ENCODE measurements at places on chromosomes 2 and 18.

GRCh38 chr2:42142547-42143184 is 26.5 kb upstream of the EML4 start:
- no peak for DNase-seq

DNA sequence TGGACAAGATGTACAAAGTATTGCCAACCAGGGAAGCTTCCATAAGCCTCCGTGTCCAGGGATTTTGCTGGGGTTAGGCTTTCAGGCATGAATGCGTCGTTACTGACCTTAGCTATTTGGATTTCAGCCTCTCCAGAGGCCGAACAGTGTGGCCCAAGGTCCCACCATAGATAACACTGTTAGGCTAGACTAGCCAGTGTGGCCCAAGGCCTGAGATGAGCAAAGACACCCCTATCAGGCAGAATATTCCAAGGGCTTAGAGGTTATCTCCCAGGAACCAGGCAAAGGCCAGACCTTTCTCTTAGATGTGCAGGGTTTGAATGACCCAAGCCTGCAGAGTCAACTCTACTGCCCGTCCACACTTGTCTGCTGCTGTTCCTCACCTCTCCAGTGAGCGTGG is 131.7 kb upstream of the NDUFV2 start:
- DNase-seq: no peak

- no peak for DNase-seq
Observed at GRCh38 chr2:75594596-75594995, 33.9 kb upstream of the EVA1A start.

DNA sequence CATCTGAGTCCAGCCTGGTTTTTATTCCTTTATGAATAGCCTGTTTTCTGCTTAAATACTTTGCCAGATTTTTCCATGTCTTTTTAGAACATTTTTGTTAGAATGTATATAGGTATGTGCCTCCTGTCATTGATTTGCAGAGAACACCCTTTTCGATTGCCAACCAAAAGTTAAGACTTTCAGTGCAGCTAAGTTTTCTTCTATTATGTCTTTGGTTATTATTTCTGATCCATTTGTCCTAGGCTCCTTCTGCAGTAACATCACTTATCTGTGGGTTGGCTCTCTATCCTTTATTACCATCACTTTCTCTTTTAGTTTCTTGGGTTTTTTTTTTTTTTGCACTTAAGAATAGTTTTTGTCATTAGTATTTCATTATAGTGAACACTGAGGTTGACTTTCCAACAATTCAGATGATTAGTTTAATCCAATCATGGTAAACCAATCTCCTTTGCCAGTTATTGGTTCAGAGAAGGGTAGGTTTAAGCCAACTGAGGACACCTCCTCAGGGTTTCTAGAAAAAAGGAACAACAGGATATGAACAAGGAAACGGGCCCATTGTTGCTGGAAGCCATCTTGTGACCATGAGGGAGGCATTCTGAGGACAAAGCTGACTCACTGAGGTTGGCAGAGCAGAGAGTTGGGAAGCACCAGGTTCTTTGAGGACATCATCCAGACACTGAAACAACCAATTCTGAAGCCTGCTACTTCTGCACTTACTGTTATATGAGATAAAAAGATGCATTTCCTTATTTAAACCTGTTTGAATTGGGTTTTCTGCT is 37.9 kb upstream of the GBX2 start:
- DNase-seq: no peak

DNA sequence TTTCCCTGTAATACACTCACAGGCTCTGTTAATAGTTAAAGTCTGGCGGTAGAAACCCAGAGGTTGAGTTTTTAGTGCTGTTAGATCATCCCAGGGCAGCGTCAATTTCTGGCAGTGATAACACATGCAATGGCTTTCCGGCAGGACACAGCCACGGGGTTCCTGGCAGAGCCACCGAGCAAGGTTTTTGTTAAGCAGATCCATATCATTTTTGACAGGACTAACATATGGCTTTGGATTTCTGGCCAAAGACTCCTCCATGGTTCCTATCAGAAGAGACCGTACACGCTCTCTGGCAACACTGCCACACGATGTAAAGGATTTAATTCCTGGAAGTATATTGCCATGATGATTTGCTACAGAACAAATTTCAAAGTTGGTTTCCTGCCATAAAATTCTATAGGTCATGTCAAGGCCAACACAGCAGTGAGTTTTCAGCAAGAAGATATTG is 854.3 kb downstream of the LRRTM4 start:
- DNase-seq: no peak

DNA sequence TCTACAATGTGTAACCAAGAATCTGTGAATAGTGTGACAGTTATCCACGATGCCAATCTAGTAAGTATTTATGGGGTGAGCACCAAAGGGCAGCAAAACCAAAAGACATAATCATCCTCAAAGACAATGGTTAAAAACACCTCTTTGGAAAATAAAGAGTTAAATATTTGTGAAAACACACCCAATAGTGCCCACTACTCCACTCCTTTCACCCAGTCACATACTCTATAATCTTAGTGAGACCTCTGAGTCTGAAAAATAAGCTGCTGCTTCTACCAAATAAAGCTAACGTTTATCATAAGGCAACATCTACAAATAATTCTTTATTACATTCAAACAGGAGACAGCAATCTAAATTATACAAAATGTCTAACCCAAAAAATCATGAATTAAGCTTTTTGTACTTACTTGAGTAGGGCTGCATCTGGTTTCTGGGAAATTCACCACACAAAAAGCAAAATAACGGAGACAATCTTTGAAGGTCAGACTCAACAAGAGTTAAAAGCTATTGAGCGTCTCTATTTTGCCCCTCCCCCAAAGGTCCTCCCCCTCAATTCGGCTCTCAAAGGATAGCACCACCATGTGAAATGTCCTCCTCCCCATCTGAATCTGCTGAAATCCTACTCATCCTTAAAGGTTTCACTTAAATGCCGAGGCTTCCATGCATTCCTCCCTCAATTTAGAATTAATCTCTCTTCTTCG is 2.0 kb downstream of the RAPH1 start:
- DNase-seq: no peak

DNA sequence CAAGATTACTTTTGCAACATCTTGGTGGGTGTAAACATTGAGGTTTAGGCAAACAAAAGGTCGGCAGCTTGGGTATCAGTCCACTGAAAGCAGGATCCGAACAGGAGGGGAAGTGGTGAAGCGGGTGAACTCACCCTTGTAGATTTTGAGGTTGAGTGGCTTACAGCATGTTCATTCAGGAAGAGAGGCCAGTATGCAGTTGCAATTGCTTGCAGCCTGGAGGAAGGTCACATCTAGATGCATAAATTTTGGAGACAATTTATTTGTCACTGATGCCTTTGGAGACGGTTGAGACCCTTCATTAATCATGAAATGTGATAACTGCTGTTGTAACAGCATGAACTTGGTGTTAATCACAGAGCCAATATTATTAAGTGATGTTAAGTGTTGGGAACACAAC is 131.1 kb downstream of the LTBP1 start:
- no peak for DNase-seq

DNA sequence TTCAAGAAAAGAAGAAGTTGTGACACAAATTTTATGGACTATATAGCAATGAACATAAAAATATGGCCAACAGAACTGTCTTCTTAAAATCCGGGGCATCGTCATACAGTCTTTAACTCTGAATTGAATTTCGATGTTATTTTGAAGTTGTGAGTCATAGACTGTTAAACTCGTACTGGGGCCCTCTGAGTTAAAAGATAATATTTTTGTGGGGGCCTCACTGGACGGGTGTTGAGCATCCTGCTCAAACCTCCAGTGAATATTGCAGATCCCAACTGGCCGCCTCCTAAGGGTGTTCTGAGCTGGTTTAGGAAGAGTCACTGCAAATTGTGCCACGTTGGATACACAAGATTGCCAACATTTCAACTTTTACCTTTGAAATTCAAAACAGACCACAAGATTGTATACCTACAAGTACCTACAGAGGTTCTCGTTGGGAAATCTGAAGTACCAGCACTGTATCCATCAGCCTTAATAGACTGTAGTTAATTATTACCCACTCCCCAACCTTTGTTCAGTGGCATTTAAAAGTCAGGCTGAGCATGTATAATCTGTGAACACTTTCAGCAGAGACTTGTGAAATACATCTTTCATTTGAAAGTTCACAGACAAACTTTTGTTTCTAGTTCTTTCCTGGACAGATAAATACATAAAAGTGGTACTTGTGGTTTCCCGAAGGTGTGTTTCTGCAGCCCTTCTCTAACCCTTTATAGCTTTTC is 27.8 kb downstream of the KLHL23 start:
- DNase-seq: no peak

DNA sequence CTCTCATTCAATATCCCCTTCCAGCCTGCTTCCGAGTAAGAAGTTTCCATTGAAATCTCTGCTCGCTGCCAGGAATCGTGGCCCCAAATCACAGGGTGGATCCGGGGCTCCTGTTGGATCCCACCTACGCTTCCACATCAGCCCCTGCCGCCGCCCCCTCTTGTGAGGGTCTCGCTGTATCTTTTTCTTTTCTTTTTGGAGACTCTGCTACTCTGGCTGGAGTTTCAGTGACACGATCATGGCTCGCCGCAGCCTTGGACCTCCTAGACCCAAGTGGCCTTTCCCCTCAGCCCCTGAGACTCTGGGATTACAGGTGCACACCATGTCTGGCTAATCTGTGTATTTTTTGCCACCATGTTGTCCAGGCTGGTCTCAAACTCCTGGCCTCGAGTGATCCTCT is 246.8 kb upstream of the PXDN start:
- DNase-seq: no peak

DNA sequence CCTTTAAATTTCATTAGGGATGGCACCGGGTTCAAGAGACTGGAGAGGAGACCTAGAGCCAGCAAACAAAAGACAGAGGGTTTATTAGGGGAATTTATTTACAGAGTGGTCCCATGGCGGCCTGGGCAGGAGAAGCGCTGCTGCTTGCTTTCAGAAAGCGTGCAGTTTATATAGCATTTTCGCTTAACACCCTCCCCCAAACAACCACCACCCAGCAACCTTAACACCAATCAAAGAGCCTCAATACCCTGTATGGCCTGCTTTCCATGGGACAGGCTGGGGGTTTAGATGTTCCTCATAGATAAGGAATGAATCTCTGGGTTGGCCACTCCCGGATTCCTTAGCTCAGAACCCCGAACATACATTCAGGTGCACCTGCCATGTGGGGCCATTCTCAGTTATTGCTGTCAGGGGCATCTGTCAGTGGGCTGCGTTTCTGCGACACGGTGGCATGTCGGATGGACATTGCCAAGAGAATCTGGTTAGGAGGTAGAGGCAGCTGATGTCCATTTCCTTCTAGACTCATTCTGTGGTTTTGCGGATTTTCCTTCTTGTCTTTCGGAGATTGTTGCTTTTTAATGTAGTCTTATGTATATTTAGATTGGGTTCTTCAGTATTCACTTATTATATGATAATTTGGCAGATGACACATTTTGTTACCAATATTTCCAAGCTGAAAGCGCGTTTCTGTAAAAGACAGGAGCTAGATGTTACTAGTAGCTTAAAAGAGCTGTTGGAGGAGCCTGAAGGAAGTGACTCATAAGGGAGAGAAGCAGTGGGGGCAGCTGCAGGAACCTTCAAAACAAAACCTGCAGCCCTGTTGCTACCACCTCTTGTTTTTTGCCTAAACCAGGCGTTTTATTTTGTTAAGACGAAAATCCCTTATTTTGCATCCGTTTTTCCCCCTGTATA is 7.2 kb downstream of the AGAP1 start:
- DNase-seq: no peak

DNA sequence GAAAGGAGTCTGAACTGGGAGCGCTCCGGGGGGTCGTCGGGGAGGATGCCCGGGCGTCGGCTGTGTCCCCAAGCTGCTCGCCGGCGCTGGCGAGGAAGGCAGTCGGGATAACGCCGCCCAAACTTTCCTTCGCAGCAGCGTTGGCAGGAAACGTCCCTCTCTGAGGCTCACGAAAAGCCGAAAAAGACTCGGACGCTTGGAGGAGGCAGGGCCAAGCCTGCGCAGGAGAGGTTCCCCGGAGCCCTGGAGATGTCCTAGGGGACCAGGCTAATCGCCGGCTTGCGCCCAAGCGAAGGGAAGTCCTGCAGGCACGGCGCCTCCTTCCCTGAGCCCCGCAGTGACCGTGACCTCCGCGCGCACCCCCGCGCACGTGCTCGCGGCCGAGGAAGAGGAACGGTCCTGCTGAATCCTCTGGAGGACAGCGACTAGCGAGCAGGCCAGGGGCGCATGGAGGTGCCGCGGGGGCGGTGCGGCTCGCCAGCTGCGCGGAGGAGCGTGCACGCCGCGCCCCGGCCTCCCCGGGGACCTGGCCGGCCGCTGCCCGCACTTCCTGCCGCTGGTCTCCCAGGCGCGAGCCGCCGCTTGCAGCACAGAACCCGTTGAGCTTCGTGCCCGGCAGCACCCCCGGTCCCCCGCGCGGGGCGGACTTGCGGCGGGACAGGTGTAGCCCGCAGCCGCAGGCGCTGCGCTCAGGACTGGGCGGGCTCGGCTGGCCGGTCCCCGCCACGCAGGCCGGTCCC is at the start of gene SH3RF3:
Gene SH3RF3 (plus strand): TSS at position 590 of the 740 bp plus-strand sequence.
- peak; percentile 77 for DNase-seq

- DNase-seq: no peak
Observed at GRCh38 chr2:107259408-107260195, 373.6 kb upstream of the ST6GAL2 start.

- no peak for DNase-seq
Observed at GRCh38 chr18:5488844-5489243, 55.0 kb downstream of the EPB41L3 start.

- no peak for DNase-seq
Observed at GRCh38 chr2:47083886-47084687, 71.0 kb downstream of the STPG4 start.

DNA sequence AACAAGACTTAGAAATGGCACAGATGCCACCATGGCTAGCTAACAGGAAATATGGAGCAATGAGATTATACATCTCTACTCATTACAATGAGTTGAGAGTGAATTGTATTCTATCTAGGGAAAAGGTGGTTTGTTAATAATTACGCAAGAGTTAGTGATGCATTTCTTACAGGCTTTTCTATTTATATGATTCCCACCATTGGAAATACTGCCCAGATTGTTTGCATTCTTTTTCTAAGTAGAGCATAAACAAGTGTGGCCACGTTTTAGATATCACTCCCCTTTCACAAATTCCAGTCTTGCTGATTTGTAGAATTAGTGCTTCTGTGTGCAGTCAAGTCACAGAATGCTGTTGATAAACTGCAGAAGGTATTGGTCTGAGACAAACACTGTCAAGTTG is 56.6 kb downstream of the ZNF804A start:
- no peak for DNase-seq

- no peak for DNase-seq
Observed at GRCh38 chr18:60485201-60485600, 112.6 kb upstream of the MC4R start.

- no peak for DNase-seq
Observed at GRCh38 chr2:170929686-170930050, 615 bp downstream of the GORASP2 start.

DNA sequence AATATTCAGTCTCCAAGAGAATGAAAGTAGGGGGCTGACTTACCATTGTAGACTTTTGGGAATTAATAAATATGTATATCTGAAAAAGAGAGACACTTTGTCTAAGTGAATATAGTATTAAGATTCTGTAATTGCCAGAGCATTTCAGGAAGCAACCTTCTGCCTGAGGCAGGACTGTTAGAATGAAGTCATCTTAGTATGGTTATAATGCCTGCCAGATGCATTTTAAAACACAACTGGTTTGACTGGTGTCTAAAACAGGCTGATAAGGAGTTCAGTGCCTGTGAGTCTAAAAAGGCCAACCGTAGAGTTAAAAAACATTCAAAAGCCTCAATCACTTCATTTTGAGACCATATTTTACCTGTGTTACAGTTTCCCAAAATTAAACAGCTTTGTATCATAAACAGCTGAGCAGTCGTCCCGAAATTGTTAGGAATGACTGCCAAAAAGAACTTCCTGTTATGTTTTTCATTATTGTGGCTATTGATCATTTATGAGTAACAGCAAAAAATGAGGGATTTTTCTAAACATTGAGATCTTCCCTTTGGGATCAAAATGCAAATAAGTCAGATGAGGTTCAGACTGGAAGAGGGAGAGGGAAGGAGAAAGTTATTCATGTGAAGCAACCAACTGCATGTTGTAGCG is 443.9 kb downstream of the PID1 start:
- DNase-seq: no peak

All from H1 (cell line).